ENCODE measurements at places on chromosomes 12 and 14. TPM values are rescaled to one million over a fixed set of nuclear protein-coding genes. Genes with fewer than 3 reads are reported as not detected.

- H3K27me3 ChIP-seq, result no peaks in the 10 kb centered on the region
- H3K4me1 ChIP-seq, result no peaks in the 10 kb centered on the region
- DNase-seq, result no peak
- no peaks in the 10 kb centered on the region for H3K36me3 ChIP-seq
- H3K4me3 ChIP-seq, result no peak overlapping the region
These were observed 46.0 kb downstream of the KCNK13 start for GRCh38 chr14:90107789-90108188.

DNA sequence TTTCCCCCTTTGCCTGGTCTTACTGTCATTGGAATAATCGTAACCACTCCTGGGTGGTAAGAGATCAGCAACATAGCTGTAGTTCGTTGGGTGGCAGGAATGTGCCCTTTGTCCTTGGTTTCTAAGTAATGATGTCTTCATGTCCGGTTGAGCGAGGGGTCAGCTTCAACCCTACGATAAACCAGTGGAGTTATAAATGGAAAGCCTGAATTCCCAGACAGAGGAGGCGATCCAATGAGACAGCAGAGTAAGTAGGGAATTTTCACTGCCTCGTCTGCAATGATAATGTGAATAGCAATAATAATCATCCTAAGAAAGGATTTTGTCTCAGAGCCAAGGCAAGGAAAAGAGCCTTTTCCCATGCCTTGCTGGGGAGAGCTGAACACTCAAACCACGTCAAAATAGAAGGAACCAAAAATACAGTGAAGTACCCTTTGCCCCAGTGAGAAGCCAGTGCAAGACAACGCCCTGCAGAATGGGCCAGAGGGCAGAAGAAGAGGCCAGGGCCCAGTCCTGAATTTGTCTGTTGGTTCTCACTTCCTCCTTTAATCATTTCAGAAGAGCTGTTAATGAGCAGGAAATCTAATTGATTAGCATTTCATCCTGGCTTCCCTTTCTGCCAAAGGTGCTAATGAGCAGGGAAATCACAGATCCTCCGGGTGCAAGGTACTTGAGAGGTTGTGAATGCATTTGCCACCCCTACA, 330.7 kb downstream of the CACNA1C start:
- peak; percentile 20 for DNase-seq
- H3K27me3 ChIP-seq, result no peaks in the 10 kb centered on the region
- no peaks in the 10 kb centered on the region for H3K36me3 ChIP-seq
- H3K27ac ChIP-seq, result no peak overlapping the region

The KLRC3 gene
- not detected for total RNA-seq

The KRT78 gene
- not detected for total RNA-seq

The KLRC2 gene
- total RNA-seq, result not detected

The OTX2 gene
- total RNA-seq, result 453 TPM

The KLHL33 gene
- 0.22 TPM for total RNA-seq

DNA sequence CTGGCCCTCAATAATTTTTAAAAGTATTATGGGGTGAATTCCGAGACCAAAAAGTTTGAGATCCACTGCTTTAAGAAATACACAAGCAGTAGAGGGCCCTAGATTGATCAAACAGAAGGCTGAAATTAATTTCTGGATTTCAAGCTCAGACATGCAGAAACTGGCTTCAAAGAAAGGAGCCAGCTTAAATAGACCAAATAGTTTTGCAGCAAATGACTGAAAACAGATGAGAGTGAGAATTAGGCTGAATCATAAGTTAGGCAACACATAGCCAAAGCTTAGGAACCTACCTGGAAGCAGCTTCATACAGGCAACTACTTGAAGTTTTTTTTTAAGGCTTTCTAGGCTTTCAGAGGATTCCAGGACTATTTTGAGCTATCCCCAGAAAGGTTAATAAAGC, 12.4 kb downstream of the ATF7 start:
- H3K27ac ChIP-seq, result no peak overlapping the region
- no peak for DNase-seq
- no peaks in the 10 kb centered on the region for H3K36me3 ChIP-seq
- H3K27me3 ChIP-seq, result no peaks in the 10 kb centered on the region
- no peaks in the 10 kb centered on the region for H3K4me1 ChIP-seq
- no peak overlapping the region for H3K4me3 ChIP-seq

- no peak overlapping the region for H3K4me3 ChIP-seq
- no peaks in the 10 kb centered on the region for H3K27me3 ChIP-seq
- H3K27ac ChIP-seq, result no peak overlapping the region
- no peaks in the 10 kb centered on the region for H3K36me3 ChIP-seq
- no peaks in the 10 kb centered on the region for H3K4me1 ChIP-seq
- peak; percentile 48 for DNase-seq
These were observed 337.5 kb downstream of the GLT1D1 start for GRCh38 chr12:129190827-129191226.

GRCh38 chr14:68511129-68512047, 281.5 kb downstream of the ZFP36L1 start:
- H3K4me1 ChIP-seq, result peaks cover 17% of the 10 kb centered on the region
- H3K36me3 ChIP-seq, result no peaks in the 10 kb centered on the region
- no peak overlapping the region for H3K4me3 ChIP-seq
- DNase-seq, result no peak

DNA sequence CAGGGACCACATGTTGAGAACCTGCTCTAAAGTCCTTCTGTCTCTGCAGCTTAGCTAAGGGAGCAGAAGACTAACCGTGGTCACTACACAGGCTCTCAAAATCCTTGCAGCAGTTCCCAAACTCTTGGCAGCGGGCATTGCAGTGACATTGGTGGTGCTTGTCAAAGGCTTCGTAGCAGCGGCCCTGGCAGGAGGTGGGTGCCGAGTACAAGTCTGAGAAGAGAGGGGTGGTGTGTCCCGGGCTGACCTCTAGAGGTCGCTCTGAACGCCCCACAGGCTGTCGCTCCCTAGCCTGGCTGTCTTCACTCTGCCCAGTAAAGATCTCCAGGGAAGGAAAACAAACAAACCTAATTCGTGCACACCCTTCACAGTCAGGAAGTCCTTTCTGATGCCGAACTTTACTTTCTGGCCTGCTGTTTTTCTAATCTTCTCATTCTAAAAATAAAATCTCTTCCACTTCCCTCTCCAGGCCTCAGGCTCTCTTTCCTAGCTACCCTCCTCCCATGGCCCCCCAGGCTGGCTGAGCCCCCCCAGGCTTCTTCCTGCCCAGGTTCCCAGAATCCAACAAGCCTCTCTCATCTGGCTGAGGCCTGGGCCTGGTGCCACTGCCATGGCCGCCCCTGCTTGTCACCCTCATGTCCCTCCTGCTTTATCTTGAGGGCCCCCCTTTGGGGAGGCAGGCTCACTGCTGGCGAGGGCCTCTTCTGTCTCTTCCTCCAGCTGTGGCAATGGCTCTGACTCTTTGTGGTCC, 7.7 kb downstream of the ENDOU start:
- H3K4me1 ChIP-seq, result peaks cover 4% of the 10 kb centered on the region
- H3K27me3 ChIP-seq, result peaks cover 6% of the 10 kb centered on the region
- DNase-seq, result peak; percentile 87
- H3K4me3 ChIP-seq, result no peak overlapping the region
- no peaks in the 10 kb centered on the region for H3K36me3 ChIP-seq

DNA sequence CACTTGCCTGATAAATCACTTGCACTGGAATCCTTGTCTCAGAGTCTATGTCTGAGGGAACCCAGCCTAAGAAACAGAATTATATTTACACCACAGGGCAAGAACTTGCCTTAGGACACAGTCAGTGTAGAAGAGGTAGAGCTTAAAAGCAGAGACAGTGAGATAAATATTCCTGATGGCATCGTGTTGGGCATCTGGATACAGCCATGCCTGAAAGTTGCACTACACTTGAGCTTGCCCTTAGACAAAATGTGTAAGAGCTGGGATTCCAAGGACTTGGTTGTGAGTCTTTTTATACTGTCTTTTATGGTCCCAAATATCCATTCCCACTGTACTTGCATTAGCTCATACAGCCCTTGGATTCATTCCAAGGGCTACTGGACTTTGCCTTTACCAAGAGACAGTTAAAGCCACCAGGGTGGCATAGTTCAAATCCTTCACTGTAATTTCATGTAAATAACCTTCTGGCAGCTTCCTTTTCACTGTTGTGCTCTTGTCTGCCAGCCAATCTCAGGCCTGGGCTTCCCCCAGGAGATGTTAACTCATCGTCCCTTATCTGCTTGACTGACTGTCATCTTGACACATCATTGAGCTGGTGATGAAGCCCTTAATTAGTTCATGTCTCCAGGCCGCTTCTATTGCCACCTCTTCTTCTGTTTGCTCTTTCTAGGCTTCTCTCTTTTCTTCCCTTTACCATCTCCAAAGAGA, 577.9 kb upstream of the TBX3 start:
- H3K4me3 ChIP-seq, result no peak overlapping the region
- H3K36me3 ChIP-seq, result no peaks in the 10 kb centered on the region
- no peaks in the 10 kb centered on the region for H3K4me1 ChIP-seq
- no peaks in the 10 kb centered on the region for H3K27me3 ChIP-seq

DNA sequence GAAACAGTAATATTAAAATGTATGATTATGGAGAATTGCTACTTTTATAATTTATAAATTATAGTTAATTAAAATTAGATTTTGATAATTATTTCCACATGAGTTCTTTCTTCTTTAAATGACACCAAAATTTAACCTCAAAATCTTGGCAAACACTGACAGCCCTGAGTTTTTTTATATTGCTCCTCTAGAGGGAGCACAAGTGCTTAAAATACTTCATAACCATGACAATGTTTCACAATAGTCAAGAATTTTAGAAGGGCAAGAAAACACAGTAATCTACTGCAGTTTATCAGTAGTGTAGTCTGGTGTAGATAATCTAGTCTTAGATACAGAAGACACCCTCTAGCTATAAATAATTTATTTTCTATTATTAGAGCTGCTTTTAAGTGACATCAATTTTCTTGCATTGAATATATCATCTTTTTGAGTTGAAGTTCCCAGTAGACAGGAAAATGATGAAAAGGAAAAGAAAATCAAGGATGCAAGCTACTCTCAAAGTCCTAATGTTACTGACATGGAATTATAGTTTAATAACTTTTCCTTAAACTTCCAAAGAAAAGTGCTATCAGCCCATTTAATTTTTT, 14.3 kb upstream of the PTGER2 start:
- no peak overlapping the region for H3K4me3 ChIP-seq
- no peak overlapping the region for H3K27ac ChIP-seq
- no peaks in the 10 kb centered on the region for H3K36me3 ChIP-seq

- H3K27me3 ChIP-seq, result no peaks in the 10 kb centered on the region
- no peak overlapping the region for H3K27ac ChIP-seq
These were observed 6.0 kb downstream of the DMAC2L start for GRCh38 chr14:50318031-50318626.

- no peak for DNase-seq
- no peak overlapping the region for H3K4me3 ChIP-seq
- H3K27me3 ChIP-seq, result no peaks in the 10 kb centered on the region
These were observed 147.3 kb downstream of the PPM1H start for GRCh38 chr12:62787611-62788010.

The RIMBP2 gene
- 0.84 TPM for total RNA-seq

- H3K4me3 ChIP-seq, result peak within 1 kb of the TSS; percentile 77
- no peaks in the 10 kb centered on the region for H3K27me3 ChIP-seq
- no peaks in the 10 kb centered on the region for H3K36me3 ChIP-seq
- peak; percentile 100 for DNase-seq
These were observed at the start of the genes MMAB and MVK for GRCh38 chr12:109573029-109573913. MMAB (minus strand) TSS chr12:109573504; CDS start chr12:109573480, 24 bp downstream. MVK (plus strand) TSS chr12:109573794; CDS start chr12:109574823, 1,029 bp downstream.
